ENCODE measurements at places on chromosomes 3 and 15.

DNA sequence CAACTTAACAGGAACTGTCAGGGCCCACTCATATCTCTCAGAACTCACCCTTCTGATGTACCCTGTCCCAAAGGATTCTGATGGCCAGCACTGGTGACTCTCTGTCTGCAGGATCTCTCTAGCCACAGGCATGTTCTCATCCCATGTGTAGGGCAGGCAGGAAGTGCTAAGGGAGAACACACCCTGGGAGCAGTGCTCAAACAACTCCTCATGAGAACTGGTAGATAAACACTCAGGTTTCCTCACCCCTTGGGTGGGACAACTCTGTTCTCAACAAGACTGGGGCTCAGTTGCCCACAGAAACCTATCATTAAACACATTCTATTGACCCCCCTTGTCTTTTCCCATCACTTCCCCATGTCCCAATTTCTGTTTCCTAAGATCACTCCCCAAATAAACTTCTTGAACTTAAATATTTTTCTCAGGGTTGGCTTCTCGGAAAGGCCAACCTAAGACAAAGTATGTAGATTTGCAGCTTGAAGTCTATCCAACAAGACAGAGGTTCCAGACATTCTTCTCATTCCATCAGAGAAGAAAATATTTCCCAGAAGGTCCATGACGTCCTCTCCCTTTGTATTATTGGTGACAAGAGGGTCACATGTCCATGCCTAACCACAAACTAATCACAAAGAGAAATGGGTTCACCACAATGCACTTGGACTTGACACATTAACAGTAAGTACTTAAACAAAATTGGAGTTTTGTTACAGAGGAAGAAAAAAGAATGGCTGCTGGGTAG, 276.6 kb upstream of the GADL1 start:
- DNase-seq = no peak

GRCh38 chr3:70832089-70832833, 519.8 kb upstream of the MDFIC2 start:
- no peak for DNase-seq

GRCh38 chr15:71272932-71273331, 157.7 kb downstream of the THSD4 start:
- no peak for DNase-seq

DNA sequence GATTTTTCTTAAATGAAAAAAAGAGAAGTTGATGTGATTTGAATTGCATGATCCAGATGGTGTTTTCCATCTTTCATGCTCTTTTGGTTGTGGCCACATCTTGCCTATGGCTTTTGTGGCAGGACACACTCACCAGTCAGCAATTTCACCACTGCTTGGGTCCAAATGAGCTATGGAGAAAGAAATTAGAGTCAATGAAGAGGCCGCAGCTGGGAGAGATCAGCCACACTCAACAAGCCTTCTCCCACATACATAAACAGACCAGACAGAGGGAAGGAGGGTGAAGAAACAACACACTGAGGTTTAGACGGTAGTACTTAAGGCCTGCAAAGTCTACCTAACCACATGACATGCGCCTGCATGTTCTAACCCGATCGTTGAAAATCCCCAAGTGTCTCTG, 110.7 kb upstream of the CDIN1 start:
- no peak for DNase-seq

- DNase-seq = no peak
These were observed 48.8 kb upstream of the PLXND1 start for GRCh38 chr3:129655291-129655700.

DNA sequence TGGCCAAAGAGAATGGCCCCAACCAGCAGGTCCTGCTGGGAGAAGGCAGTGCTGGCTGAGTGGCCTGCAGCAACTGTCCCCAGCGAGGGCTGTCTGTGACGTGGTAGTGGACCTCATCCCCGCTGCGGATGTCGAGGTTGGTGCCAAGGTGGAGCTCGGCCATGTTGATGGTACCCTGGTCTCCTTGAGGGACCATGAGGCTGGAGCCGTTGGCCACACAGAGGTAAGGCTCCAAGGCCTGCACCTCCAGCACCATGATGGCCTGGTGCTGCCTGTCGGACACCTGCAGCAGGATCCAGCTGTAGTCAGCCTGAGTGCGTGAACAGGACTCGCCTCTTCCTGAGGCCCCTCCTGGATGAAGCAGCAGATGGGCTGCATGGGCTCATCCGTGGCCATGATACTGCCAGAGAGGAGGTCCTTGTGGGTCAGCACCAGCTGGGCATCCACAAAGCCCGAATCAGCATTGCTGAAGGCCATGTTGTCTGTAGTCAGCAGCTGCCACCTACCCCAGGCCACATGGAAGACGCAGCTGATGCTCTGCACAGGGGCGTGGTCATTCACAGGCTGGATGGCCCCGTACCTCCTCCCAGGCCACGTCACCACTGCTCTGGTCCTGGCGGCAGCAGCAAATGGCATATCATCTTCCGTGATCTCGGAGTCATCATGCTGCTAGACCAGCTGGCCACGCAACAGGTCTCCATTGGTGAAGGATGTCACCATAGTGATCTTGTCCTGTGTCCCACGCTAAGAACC, 167.5 kb downstream of the GOLGA6L4 start:
- no peak for DNase-seq

DNA sequence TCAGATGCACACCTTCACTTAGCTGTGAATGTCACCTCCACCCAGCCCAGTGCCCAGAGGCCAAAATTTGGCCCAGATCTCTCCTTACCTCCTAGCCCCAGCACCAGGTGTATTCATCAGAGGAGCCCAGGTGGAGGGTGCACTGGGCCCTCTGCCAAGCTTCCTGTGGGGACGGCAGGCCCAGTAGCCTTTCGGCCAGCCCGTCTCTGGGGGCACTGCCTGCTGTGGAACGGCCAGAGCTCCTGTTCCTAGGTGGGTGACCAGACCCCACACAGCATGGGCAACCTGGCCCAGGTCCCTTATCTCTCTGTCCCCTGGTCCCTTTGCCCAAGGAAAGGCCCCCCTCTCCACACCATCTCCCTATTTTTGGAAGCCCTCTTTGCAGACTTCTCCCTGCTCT, 67.8 kb downstream of the AAGAB start:
- DNase-seq = no peak

DNA sequence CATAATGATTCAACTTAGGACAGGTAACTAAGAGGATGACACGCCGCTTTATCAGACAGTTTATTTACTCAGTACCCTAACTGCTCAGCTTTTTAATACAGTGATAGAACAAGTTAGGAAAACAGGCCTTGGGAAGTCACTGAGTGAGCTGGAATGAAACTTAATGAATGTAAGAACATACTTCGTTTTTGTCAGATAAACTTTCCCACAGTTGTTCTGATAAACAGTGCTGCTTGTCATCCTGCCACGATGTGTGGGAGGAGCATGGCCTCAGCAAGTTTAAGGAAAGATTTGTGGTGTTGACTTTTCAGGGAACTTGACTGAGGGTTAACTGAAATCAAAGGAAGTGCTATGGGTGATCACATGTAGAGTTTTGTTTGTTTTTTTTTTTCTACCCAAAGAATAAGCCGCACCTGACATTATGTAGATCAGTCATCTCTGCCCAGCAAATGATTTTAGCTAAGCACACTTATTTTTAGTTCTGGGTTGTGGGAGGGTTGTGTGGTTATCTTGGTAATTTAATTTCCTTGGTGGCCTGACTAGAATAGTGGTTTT, 5.6 kb upstream of the P2RY14 start:
- DNase-seq = no peak

GRCh38 chr3:20320489-20320888, 134.5 kb upstream of the SGO1 start:
- no peak for DNase-seq

DNA sequence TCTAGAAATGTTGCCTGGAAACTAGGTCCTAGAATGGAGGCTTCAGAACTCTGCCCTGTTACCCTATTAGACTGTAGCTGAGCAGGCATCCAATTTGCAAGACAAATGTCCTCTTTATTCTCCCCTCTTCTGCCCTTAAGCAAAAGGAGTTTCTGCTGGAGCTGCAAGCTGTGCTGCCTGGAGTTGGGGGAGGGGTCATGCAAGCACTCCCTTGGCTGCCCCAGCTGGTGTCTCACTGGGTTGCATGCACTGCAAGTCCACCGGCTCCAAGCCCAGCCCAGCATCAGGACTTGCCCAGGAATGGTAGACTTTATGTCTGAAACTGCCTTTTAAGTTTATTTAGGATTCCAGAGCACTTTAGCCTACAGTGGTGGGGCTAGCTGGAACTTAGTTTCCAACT, 15.7 kb upstream of the RBP2 start:
- no peak for DNase-seq

- DNase-seq = no peak
These were observed 15.2 kb upstream of the PLXND1 start for GRCh38 chr3:129621626-129622225.

DNA sequence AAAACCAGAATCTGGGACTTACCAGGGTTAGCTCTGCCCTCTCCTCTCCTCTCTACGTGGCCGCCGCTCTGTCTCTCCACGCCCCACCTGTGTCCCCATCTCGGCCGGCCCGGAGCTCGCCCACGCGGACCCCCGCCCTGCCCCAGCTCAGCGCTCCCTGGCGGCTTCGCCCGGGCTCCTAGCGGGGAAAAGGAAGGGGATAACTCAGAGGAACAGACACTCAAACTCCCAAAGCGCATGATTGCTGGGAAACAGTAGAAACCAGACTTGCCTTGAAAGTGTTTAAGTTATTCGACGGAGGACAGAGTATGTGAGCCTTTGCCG, 5.4 kb downstream of the ISL2 start:
- no peak for DNase-seq

DNA sequence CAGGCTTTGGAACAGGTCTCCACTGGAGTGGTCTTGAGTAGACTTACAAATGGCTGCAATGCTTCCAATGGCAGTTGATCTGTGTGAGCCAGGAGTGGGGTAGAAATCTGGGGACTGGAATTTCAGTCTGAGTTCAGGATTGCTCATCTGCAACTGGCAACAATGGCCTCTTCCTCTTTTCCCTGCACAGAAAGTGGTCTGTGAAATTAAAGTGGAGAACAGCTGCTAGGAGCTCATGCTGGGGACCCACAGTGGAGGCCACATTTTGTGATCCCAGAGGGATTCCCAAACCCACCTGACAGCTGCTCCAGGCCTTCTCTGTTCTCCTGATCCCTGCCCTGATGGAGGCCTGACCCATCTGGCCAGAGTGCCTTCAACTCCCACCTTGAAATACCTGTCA, 49.6 kb downstream of the CEMIP start:
- DNase-seq = no peak

DNA sequence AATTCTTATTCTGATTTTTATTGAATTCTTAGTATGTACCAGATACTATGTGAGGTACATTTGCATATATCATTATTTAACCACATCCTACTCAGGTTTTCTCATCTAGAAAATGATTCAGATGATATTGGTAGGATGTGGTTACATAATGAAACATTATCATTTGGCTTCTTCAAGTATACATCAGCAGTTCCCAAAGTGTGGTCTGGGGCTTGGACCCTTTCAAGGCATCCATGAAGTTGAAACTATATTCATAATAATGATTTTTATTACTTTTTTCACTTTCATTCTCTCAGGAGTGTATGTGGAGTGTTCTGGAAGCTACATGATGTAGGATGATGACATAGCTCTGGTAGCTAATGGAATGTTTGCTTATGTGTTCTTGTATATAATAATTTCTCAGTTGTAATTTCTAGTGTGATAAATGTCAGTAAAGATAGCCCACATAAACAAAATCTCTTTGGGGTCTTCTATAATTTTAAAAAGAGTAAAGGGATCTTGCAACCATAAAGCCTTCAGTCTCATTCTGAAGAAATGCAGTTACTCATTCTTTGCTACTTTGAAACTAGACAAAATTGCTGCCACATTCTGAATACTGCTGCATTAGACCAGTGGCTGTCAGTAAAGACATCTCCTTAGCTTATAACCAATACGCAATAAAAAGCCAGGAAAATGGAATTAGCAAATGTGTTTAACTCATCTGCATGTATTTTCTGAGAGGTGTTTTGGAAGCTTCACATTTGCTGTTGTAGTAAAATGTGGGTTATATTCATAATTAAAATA, 95.8 kb downstream of the PPARG start:
- DNase-seq = no peak

GRCh38 chr3:45607790-45608189, 13.2 kb downstream of the LIMD1 start:
- DNase-seq = no peak

DNA sequence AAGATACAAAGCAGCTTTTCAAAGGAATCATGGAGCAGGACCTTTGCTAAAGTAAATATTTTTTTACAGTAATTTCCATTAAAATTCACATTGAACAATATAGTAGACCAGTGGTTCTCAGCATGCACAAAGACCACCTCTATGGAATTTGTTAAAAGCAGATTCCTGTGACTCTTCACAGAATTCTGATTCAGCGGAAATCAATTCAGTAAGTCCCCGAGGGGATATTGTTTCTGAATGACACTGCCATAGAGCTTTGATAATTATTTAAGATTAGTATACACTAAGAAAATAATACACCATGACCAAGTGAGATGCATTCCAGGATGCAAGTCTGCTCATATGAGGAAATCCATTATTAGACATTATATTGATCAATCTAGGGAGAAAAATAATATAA, 161.9 kb upstream of the TNIK start:
- DNase-seq = no peak

DNA sequence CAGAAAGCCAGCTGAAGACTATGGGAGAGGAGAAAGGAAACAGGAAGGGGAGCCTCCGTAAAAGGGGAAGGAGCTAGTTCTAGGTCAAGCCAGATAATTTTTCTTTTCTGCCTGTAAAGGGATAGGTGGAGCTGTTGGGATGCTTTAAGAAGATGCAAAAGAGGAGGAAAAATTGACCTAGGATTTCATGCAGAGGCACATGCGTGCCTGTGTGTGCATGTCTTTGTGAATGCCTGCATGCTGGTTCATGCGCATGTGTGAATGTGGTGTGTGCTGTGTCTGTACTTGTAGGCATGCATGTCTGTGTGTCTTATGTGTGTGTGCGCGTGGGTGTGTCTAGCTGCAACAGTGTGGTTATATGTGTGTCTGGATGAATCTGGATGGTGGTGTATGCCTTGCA, 27.3 kb downstream of the CCDC33 start:
- no peak for DNase-seq

DNA sequence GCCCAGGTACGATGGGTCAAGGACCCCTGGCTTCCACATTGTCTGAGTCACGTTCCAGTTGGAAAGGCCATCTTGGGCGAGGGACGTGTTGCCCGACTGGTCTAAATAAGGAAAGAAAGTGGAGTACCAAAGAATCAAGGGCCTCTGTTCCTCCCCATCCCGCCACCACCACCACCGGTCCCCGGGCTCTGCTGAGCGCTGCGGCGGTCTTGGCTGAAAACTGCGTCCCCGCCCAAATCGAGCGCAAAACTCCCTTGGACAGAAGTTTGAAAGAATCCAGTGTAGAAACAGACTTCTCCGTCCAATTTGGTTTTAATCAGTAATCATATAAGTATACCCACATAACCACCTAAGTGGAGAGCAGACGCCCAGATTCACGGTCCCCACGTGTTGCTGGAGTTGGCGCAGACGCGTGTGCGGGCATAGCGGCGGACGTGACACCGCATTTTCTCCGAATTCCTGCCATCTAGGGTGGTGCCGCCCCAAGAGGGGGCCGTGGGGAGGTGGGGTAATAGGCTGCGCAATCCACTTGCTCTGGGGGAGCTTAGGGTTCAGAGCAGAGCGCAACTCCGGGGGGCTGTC, 243.8 kb upstream of the TOPAZ1 start:
- DNase-seq = no peak
